ENCODE measurements at places on chromosomes 2 and 18. TPM values are rescaled to one million over a fixed set of nuclear protein-coding genes. Genes with fewer than 3 reads are reported as not detected.

Gene UPP2
- not detected for total RNA-seq

Gene WNT6
- total RNA-seq = not detected

Gene HOXD8
- 4.5 TPM for total RNA-seq

Gene DIPK1C
- total RNA-seq = not detected

Gene GLB1L
- total RNA-seq = 5.6 TPM

Gene G6PC2
- not detected for total RNA-seq

Gene FAM228A
- total RNA-seq = not detected

Gene ORMDL1
- 57.0 TPM for total RNA-seq

Gene ZNF521
- 6.1 TPM for total RNA-seq

Gene ADCYAP1
- total RNA-seq = not detected

Gene SRD5A2
- not detected for total RNA-seq

Gene GALR1
- not detected for total RNA-seq

Gene MAL
- total RNA-seq = not detected

Gene CCT4
- 250 TPM for total RNA-seq

Gene ASB1
- total RNA-seq = 56.0 TPM

Gene KIF1A
- total RNA-seq = not detected

Gene NOP58
- total RNA-seq = 61.9 TPM

Gene ANKRD30BL
- total RNA-seq = not detected

Gene TMEM200C
- total RNA-seq = not detected

Gene CELF4
- not detected for total RNA-seq

Gene GREB1L
- 9.5 TPM for total RNA-seq

Gene GATA6
- total RNA-seq = 1.4 TPM

Gene OSBPL1A
- 9.6 TPM for total RNA-seq

Gene PLGLB2
- 2.3 TPM for total RNA-seq

Gene ESPNL
- 2.0 TPM for total RNA-seq

All from HFFc6 (cell line).